HT1080 (cell line): ENCODE measurements at places on chromosomes 5 and 9.

DNA sequence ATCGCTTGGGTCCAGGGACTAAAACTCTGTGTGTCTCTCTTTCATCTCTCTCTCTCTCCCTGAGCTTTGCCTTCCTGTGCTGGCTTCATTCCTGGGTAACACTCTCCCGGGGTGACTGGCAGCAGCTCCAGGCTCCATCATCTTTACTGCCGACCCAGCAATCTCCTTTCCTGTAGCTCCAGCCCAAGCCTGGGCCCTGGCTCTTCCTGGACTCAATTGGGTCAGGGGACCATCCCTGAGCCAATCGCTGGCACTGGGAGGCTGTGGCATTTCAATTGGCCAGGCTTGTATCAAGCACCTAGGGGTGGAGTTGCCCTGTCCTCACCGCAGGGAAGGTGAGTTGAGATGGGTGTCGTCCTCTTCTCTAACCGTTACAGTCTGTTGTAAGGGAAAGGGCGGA is 31.9 kb downstream of the FAM240B start:
- DNase-seq, result no peak

GRCh38 chr5:95959888-95960666 is 1.6 kb downstream of the ELL2 start:
- peak; percentile 20 for DNase-seq

DNA sequence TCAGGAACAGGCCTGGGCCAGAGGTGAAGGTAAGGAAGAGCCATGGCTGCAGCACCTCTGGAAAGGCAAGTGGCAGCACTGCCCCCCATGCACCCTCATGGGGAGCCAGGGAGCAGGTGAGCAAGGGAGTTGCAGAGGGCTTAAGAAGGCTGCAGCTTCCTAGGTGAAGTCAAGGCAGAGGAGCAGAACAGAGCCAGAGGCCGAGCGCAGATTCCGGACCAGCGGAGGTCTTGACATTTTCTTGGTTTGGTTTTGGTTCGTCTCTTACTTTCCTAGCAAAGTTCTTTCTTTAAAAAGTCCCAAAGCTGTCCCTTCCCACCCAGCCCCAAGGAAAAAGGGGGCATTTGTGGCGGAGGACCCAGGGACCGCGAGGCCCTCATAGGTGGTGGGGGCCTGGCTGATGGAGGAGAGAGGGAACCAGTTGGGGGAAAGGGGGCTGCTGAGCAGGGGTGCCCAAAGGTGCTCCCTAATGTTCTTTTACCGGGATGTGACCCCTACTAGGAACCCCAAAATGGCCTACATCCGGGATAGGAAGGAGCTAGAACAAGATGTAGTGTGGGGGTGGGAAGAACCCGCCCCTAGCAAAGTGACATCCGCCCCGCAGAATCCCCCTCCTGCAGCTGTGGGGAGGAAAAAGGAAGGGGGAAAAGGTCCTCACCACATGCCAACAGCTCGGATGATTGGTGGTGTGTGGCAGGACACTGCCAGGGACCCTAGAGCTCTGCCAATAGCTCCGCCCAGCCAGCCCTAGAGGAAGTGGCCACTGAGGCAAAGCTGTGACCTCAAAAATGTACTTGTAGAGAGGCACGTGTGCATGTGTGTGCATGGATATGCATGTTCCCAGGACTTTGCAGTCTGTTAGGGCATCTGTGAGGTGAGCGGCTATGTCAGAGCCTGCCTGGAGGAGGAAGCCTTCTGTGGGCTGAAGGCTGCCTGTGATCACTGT is 914 bp upstream of the CD72 start:
- peak; percentile 15 for DNase-seq

DNA sequence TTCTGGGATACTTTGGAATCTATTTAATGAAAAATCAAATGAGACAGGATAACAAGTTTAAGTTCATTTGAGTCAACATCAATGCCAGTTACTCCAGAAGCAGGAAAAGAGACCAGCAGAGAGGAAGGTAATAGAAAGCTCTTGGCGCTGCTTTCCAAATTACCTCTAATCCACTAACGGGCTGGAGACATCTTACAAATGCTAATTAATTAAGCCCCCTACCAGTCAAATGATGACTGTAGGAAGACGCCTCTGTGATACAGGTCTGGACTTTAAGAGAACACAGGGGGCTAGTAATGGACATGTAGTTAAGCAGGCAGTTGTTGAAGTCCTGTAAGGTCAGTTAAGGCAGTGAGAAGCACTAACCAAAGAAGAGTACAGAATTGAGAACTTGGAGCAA is 65.3 kb upstream of the HTR4 start:
- DNase-seq, result no peak

- DNase-seq, result no peak
Measured at GRCh38 chr5:28726815-28727214, 1688.4 kb upstream of the CDH9 start.

- DNase-seq, result no peak
Measured at GRCh38 chr5:143426437-143426991, 23.0 kb upstream of the NR3C1 start.

DNA sequence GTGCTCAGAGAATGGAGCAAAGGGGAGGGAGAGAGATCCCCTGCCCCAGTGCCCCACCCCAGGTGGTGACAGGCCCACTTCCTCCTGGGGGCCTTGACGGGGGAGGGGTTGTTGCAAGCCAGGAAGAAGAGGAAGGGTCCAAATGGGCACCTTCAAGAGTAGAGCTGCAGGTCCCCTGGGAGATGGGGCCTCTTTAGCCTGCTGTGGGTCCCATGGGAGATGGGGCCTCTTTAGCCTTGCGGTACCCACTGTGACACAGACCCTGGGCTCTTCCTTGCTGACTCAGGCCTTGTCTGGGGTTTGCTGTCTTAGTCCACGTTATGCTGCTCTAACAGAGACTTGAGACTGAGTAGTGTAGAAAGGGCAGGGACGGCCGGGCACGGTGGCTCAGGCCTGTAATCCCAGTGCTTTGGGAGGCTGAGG is 9.6 kb upstream of the TOR4A start:
- no peak for DNase-seq

GRCh38 chr5:56620903-56621677 is 194.3 kb upstream of the MAP3K1 start:
- DNase-seq, result no peak

GRCh38 chr9:113692256-113692655 is 183.9 kb upstream of the ZNF618 start:
- DNase-seq, result no peak

GRCh38 chr5:927172-928015 is 34.7 kb downstream of the TRIP13 start:
- DNase-seq, result no peak

DNA sequence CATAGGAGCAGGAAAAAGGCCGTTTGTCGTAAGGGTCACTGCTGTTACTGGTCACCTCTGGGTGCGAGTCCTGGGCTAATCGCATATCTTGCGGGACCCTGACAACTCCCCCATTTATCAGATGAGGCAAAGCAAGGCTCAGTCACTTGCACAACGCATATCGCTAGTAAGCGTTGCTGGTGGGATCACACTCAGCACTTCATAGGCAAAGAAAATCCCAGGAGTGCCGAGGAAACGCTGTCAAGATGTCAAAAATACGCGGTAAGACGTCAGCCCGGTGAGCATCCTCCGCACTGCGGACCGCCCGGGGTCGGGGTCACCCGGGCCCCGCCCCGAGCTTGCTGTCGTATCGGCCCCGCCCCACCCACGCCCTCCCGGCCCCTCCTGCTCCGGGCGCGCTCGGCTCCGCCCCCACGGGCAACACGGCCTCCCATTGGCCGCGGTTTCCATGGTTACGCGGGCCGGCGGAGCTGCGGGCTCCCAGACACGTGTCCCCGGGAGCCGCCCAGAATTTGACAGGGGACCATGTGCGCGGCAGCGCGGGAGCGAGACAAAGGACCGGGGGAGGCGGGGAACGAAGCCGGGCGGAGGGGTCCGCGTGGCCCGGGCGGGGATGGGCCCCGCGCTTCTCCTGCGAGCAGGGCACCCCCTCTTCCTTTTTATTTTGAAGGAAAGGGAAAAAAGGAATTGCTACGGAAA is 80.2 kb upstream of the IER5L start:
- no peak for DNase-seq

DNA sequence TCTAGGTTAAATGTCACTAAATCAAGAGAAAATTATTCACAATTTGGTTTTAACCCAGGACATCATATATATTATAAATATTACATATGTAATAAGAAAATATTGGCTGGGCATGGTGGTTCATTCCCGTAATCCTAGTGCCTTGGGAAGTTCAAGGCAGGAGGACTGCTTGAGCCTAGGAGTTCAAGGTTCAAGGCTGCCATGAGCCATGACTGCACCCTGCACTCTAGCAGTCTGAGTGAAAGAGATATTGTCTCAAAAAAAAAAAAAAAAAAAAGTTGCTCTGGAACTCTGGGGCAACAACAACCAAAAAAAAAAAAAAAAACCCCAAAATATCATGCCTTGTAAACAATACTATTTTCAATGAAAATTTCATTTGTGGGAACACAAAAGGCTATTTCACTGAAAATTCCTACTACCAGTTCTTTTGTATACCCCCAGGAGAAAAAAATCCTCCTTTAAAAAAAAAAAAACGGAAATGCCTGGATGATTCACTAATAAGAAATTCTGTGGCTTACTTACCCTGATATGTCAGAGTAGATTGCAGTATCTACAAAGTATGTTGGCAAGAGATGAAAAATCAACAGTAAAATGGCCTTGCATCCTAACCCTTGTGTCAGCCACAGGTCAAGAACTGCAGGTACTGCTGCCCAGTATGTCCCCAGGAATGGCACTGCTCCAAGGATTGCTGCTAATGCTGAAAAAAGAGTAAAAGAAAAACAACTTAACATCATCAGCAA is 22.6 kb upstream of the CTNNAL1 start:
- DNase-seq, result peak; percentile 95

DNA sequence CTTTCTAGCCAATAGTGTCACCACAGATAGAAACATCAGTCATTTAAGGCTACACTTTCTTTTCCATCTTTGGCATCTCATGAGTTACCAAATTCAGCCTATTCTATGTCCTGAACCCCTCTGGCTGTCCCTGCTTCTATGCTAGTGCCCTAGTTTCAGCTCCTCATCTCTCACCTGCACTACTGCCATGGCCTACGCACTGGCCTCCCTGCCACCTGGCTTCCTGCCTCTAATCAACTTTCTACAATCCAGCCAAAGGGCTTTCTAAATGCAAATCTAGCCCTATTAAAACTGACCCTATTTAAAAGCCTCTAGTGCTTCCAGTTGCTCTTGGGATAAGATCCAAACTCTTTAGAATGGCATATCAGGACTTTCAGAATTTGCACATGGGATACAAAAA is 482.9 kb downstream of the TMEM38B start:
- DNase-seq, result no peak

- peak; percentile 66 for DNase-seq
Measured at GRCh38 chr9:137482094-137482781, 23.1 kb upstream of the NSMF start.

DNA sequence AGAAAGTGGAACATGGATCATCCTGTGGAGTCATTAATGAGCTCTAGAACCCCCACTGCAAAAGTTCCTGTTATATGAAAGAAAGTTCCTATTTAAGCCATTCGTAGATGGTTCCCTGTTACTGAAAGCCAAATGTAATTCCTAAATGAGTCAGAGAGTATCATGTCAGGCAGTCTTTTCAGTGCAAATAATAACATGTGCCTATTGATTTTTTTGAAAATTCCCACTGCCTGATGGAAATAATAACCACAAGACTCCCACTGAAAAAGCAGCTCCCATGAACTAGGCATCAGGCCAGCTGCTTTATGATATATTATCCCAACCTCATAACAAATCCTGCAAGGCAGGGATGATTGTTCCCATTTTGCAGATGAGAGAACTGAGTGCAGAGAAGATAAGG is 217.2 kb downstream of the DAB2IP start:
- DNase-seq, result no peak

DNA sequence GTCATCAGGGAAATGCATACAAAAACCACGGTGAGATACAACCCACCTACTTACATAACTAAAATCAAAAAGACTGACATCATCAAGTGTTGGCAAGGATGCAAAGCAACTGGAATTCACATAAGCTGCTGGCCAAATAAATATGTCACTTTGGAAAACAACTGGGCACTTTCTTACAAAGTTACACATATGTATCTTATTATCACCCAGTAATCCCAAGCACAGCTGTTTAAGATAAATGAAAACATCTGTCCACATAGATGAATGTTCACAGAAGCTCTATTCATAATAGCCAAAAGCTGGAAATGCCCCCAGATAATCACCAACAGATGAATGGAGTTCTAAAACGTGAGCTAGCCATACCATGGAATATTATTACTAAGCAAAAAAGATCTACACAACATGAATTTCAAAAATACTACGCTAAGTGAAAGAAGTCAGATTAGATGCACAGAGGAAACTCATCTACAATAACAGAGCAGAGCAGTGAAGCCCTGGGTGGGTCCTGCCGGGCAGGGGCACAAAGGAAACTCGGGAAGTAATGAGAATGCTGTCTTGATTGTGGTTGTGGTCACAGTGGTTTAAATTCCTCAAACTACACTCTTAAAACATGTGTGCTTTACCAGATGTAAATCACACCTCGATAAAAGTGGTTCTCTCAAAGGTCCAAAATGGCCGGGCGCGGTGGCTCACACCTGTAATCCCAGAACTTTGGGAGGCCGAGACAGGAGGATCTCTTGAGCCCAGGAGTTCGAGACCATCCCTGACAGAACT is 8.5 kb downstream of the CAMSAP1 start:
- DNase-seq, result peak; percentile 27

DNA sequence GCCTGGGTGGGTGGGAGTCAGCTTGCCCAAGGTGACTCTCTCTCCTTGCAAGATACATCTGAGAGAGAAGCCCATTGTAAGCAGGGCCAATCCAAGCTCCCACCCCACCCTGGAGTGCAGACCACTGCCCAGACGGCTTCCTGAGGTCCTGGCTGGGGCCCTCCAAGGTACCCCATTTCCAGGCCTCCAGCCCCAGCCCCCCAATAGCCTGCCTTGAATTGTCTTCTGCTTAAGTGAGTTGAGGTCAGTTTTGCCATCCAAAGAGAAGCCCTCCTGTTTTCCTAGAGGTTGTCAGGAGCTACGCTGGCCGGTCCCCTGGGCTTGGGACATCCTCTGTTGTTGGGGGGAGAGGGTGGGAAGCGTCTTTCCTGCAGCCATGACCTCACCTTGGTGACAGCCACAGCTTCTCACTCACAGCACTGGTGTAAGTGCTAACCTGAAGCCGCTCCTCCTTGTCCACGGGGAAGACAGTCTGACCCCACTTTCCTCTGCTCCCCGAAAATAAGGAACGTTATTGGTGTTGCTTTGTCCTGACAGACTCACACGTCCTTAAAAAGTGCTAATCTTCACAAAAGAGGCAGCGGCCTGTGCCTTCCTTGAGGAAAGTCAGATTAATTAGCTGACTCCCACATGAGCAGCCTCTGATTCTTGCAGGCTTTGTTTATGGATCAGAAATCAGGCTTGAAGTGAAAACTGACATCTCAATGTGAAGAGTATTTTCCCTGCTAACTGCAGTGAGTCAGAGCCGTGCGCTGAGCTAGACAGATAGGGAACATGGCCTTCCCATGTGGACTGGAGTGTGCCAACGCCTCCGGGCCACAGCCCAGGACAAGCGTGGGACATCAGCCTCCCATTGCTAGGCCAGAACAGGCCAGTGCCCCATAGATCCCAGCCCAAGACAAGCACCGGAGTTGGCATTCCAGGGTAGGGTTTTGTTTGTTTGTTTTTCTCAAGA is 52.3 kb downstream of the ADAMTS2 start:
- DNase-seq, result no peak

GRCh38 chr9:80934095-80934494 is 755.3 kb downstream of the TLE1 start:
- no peak for DNase-seq
